ENCODE measurements at places on chromosomes 5 and 9.

DNA sequence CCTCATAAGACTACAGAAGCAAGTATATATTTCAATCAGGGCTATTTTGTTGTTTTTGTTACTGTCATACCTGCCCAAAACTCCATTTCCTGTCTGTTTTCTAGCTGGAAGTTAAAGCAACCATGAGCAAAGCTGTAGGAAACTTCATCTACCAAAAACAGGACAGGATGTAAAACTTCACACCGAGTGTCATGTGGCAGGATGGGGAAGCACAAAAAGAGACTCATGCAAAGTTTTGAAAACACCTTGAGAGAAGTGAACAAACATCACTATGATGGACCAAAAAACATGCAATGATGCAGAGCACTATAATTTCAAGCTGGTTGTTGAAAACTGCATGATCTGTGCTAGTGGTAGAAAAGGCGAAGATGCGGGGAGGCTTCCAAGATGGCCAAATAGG lies 6.3 kb upstream of the GZMA start:
- no peak for DNase-seq

- no peak for DNase-seq
Observed at GRCh38 chr9:89042984-89043383, 51.7 kb downstream of the S1PR3 start.

GRCh38 chr5:137035480-137035878 lies 463.6 kb downstream of the SPOCK1 start:
- no peak for DNase-seq

GRCh38 chr5:143755966-143756365 lies 56.0 kb upstream of the HMHB1 start:
- DNase-seq: no peak

DNA sequence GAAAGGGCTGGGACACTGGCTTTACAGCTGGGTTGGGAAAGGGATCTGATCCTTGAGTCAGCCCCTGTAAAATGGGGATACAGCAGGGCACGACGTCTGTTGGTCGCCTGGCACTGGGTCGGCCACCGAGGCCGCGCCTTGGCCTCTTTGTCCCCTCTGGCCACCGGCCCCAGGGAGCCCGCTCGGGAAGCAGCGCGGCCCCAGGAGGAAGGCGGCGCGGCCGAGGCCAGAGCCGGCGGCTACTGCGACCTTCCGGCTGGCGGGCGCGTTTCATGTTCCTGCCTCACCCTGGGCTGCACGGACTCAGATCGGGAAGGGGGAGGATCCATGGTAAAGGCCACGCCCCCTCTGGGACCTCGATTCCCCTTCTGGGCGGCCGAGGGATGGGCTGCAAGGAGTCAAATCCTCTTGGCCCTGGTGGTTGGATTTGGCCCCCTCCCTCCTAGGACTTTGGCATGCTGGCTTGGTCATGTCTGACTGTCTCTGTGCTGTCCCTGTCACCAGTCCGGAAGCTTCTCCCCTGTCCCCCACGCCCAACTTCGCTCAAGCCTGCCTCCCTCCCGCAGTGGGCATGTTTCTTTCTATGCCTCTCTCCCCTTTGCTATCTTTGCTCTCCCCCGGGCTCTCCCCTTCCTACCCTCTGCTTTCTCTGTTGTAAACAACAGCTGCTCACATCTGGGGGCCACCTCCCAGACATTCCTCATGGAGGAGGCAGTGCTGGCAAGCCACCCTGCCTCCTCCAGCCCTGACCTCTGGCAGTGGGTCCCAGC lies 25.8 kb downstream of the FPGS start:
- peak; percentile 73 for DNase-seq

GRCh38 chr5:139950436-139950835 lies 92.7 kb downstream of the NRG2 start:
- no peak for DNase-seq

GRCh38 chr5:168802337-168802736 lies 223.2 kb upstream of the PANK3 start:
- DNase-seq: no peak

DNA sequence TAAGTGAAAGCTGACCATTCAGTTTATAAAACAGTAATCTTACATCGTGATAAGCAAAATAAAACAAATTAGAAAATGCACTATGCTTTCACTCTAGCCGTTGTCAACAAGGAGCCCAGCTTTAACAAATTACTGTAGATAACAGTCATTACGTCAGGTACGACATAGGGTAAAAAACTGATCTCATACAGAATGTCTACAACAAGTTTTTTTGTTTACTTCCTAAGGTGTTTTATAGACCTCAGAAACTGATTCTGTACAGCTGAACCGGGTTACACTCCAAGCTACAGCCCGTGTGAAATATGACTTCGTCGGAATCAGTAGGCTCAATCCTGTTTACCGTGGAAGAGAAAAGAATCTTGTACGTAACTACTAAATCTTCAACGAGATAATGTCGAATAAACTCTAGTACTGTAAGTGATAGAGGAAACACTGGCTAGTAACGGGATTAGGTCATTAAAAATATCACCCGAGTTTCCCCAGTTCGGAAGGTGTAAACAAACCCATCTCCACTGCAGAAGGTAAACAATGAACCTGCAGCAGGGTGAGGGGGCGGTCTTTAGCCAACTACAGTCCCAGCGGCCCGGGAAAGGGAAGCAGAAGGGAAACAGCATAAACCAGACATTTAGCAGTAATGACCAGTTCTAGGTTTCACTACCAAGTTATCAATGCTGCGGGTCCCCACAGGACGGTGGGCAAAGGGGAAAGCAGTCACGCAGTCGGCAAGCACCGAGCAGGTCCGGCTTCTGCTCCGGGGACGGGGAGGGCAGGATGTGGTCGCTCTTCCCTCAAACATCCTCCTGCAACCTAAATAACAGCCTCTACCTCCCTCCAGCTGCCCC lies 1.1 kb downstream of the RICTOR start:
- DNase-seq: peak; percentile 49

DNA sequence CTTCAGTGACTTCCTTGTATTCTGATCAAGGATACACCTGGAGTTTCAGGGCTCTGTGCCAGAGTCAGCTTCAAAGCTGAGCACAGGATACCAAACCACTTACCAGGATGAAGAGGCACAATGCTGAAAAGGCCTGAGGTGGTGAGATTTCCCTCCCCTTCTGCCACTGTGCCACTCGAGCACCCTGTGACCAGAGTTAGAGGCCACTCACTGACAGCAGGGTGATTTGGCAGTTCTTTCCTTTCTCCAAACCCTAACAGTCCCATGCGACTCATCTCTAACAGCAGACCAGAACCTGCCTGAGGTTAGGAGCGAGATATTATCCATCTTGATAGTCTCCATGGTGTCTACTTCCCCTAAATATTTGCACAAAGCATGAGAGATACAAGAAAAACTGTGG lies 1.8 kb downstream of the PLGRKT start:
- DNase-seq: no peak

DNA sequence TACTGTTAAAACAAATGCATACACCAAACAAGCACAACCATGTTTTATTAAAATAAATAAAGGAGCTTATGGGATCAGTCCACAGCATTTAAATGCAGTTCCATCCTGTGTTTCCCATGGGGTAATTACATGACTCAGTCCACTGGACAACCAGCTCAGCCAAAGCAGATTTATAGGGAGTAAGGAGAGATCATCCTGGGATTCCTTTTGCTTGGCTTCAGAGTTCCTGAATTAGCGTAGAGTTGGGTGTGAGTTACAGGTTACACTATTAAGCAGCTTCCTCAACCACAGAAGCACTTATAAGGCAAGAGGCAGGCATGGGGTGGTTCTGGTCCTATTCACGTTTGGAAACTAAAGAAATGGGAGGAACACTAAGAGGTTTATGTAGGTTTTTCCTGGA lies 381.1 kb upstream of the ACTBL2 start:
- DNase-seq: no peak

DNA sequence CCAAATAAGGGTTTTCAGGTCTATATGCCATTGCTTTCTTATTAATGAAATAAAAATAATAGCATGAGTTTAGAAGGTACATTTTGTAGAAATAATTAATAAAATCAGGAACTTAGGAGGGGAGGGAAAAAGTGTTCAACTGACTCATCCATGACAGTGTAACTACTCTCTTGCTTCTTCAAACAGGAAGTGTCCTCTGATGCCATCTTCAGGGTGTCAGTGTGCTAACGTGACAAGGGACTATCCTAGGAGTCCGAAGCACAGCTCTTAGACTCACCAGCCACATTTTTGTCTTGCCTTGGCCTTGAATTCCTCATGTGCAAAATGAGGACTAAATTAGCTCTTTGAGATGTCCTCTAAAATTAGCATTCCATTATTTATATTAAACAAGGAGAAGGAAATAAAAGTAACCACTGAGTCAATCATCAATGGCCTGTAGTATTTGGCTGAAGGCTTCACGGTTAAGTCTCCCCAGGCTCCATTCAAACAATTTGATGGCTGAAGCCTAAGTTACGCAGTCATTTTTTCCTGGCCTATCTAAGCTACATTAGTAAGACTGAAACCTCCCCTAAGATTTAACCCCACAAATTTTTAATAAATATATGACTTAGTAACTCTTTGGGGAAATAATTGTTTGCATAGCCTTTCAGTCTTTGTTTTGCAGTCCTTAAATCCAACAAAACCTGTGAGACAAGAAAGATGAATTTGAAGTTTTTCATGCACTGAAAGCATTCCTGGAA lies 151.1 kb downstream of the ARL15 start:
- no peak for DNase-seq

DNA sequence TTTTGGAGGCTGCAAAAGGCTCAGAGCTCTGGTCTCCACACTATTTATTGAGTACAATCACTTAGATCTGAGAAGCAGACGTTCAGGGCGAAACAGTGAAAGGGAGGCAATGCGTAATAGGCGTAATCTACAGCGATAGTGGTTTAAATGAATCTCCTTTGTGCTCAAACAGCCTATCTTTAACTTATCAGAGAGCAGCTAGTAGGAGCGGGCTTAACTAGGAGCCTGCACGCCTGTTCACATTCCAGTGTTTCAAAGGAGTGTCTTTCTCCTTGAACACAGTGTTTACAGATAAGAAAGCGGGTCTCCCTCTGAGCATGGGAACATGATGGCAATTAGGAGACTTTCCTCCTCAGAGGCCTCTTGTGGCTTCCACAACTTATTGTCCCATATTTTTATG lies 49.4 kb downstream of the AP3B1 start:
- DNase-seq: no peak

DNA sequence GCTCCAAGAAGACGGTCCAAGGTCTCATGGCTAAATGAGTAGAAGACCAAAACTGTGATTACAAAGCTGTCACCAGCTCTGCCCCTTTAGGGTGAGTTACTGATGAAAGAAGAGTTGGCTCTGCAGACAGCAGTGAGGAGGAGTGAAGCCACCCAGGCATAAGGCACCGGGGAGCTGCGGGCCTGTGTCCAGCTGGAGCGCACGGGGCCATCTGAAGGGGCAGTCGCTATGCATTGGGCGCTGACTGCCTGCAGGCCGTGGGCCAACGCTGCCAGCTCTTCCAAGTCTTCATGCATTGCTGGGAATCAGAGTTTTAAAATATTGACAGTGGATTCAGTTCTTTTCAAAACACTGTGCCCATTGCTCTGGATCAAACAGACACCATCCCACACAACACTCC lies 70.3 kb downstream of the DAPK1 start:
- no peak for DNase-seq

- DNase-seq: no peak
Observed at GRCh38 chr9:95057101-95057500, 260.4 kb downstream of the FANCC start.

DNA sequence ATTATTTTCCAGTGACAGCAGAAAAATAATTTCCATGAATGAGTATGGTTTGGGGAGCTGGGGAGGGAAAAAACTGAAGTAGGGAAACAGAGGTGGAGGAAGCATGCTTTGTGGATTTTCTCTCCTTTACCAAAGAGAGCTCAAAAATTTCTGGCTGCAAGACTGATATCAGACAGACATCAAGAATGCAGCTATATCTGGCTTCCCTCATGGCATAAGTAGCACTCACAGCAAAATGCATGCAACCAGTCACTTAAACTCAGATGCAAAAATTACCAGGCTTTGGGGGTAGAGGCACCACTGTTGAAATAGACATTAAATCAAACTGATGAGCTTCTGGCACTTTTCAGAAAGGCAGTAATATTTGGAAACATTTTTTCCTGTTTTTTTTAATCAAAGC lies 196.9 kb downstream of the TSSK1B start:
- no peak for DNase-seq

- DNase-seq: no peak
Observed at GRCh38 chr5:28917631-28918030, 1879.2 kb upstream of the CDH9 start.

DNA sequence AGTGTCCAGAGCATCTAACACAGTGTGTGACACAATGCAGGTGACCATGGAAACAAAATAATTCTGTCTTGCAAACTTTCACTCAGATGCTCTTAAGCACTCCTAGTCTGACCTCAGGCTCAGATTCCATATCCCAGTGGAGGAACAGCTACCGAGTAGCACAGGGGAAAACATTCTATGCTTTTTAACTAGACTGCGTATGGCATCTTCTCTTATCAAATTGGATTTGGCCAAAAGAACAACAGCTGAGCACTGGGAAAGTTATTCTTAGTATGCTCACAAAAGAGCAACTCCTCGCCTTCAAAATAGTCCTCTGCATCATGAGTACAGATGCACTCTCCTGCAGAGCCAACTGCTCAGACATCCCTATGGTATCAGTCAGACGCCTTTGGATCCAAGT lies 528.2 kb upstream of the DAP start:
- no peak for DNase-seq

Data from 8988T (cell line).